ENCODE measurements at places on chromosomes 12 and 14.

GRCh38 chr12:38689195-38689594, 216.2 kb downstream of the CPNE8 start:
- no peak for DNase-seq

DNA sequence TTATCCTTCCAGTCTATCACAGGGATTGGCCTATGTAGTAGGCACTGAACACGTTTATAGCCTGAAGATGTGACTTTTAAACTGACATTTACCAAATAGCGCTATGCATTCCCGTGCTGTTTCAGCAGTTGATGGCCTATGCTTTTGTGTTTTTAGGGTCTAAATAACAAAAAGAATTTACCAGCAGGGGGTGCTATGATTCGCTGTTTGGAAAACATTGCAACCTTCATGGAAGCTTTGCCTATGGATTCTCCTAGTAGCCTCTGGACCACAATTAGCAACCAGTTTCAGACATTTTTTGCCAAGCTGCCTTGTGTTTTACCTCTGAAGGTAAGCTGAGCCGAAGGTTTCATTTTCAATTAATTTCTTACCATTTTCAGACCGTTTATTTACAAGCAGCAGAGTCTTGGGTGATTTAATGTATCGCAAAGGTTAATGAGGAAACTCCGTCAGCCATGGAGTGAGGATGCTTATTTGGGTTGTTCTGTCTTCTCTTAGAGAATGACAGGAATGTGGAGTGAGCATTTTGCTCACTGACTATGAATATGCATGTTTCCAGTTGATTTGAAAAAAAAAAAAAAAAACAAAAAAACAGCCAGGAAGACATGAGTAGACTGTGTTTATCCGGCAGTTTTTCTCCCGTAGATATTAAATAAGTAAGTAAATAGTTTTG, 133.1 kb downstream of the PRIMA1 start:
- peak; percentile 3 for DNase-seq

- no peak for DNase-seq
Observed at GRCh38 chr12:25652371-25652770, 99.3 kb upstream of the LMNTD1 start.

DNA sequence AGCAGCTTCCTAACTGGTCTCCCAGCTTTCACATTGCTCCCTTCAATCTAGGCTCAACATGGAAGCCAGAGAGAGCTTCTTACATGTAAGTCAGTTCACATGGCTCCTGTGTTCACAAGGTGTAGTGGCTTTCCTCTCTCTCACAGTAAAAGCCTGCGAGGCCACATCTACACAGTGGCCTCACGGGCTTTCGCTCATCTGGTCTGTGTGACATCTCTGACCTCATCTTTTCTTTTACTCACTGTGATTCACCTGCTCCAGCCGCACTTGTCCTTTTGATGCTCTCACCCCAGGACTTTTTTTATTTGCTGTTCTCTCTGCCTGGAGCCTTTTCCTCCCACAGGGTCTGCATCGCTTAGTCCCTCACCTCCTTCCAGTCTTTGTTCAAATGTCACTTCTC, 122.1 kb downstream of the SLC5A8 start:
- DNase-seq: no peak

DNA sequence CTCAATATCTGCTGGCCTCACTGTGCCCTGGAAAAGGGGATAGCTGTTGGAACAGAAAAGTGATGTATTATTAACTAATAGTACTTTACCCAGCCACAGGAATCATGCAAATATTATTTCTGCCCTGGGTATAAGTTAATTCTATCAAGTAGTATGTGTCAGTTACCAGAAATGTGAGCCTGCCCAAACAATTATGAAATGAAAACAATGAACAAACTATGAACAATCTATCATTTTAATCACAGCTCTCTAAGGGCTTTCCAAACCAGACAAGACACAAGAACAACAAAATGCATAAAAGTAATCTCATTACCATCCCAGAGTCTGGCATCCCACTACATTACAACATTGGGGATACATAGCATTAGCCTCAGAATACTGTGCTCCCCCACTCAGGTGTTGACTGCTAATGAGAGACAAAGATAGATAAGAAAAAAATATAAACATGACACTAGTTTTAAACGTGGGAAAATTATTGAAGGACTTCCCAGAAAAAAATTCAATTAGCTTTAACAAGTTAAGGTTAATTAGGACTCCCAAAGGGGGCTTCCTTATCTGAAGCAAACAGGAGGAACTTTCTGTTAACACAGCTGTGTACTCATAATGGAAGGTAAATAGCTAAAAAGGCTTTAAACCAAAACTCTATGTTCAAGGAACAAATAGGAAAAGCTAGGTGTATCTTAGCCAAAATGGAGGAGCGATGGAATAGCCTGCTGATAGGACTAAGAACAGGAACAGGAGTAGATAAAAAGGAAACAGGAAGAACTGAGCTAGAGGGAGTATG, 3.3 kb downstream of the DCAF5 start:
- DNase-seq: no peak

GRCh38 chr14:28821993-28822392, 55.4 kb downstream of the FOXG1 start:
- DNase-seq: no peak

DNA sequence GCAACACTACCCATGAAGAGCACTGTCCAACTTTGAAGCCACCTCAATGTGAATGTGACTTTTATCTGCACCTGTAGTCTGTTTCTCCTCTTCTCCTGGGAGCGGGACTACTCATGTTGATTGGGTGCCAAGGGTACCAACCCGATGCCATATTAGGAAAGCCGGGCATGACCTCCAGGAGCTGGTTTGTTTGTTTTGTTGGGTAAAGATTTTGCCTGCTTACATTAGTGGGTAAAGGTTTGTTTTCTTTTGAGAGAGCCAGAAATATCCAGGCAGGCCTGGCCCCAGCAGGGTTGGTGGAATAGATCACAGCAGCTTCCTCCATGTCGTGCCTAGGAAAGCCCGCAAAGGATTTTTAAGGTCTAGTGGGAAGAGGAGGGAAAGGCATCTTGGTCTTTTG, 19.7 kb upstream of the ITPK1 start:
- DNase-seq: no peak

DNA sequence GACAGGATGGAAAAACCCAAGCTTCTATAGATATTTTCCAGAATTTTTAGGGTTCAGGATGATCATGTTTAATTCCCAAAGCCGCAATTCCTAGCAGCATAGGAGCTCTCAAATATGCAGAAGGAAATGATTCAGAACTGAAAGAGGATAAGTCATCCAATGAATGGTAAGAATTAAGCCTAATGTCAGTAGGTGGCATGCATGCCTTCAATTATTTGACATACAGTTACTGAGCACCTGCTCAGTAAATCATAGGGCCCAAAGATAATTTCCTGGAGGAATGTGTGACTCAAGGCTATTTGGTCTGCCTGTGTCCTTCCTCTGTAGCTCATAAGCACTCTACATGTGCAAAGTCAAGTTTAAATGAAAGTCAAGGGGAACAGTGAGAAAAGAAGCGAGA, 116.8 kb upstream of the SLC38A4 start:
- no peak for DNase-seq

DNA sequence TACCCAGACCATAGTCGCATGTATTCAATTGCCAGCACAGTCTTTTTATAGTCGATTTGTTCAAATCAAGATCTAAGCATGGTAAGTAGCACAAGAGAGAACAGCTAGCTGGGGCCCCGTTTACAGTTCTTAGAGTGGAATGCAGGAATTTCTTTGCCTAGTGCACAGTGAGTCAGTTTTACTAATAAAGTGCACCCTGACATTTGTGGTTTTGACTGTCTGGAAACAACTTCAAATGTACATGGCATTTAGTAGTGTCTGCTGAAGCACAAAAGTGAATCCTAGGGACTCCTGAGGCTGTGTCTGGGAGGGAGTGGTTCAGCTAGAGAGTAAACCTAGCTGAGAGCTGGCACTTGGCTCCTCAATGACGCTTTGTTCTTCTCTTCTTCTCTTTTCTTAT, 64.9 kb downstream of the TMX1 start:
- peak; percentile 94 for DNase-seq
